Pulmonary artery endothelial cell (primary cell): ENCODE measurements at places on chromosomes 4 and X. TPM values are rescaled to one million over a fixed set of nuclear protein-coding genes. Genes with fewer than 3 reads are reported as not detected.

GRCh38 chr4:119025916-119026661, 109.5 kb upstream of the MYOZ2 start:
- no peak for DNase-seq

DNA sequence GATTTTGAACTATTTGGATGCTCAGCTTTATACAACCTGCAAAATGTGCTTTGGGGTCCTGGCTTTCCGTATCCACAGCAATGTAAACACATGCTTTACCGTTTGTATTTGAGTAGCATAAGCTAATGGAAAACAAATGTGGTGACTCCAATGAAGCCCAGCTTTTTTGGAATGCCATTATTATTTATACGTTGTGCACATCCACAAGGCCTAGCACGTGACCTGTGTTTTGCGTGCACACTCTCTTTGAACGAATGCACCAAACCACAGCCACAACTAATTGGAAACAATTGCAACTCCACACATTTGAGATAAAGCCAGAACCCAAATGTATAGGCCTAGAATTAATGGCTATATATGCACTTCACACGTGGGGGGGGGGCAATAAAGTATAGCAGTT, 189.5 kb upstream of the GPC4 start:
- no peak for DNase-seq

GRCh38 chr4:142160509-142160908, 524.1 kb downstream of the IL15 start:
- no peak for DNase-seq

- DNase-seq = no peak
These were observed 225.2 kb upstream of the PPP1R2C start for GRCh38 chrX:43003204-43003565.

DNA sequence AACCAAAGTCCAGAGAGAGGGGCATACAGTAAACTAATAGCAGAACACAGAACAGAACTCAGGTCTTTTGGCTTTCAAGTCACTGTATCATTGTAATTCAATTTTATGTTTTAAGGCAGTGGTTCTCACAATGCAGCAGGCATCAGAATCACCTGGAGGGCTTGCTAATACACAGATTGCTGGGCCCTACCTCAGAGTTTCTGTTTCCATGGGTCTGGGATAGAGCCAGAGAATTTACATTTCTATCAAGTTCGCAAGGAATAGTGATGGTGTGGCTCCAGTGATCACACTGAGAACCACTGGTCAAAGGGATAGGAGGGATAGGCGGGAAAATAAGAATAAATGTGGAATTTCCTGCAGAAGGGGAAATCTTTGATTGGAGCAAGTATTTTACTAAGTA, 36.7 kb downstream of the LANCL3 start:
- no peak for DNase-seq

Gene LIMCH1
- 23.8 and 24.1 TPM in 2 replicates for total RNA-seq

DNA sequence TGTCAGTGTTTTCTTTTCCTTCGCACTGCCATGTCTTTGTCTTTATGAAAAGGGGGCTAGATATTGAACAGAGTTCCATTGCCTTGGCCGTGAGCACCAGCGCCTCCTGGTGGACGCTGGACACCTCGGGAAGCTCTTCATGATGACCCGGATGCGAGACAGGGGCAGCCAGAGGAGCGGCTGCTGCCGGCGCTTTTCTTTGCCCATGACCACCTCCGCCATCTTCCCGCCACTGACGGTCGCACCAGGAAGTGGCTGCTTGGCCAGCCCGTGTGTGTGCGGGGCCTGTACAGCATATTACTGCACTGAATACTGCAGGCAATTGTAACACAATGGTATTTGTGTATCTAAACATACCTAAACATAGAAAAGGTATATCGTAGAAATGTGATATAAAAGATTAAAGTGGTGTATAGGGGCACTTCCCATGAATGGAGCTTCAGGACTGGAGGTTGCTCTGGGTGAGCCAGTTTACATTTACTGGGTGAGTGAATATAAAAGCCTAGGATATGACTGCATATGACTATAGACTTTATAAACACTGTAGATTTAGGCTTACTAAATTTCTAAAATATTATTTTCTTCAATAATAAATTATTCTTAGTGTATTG, 15.8 kb upstream of the GRIA2 start:
- DNase-seq = no peak

Gene PLXNB3
- total RNA-seq = 3.9 and 5.5 TPM in 2 replicates

Gene POF1B
- 0.40 and 0.92 TPM in 2 replicates for total RNA-seq

- no peak for DNase-seq
These were observed 103.5 kb downstream of the CLNK start for GRCh38 chr4:10581022-10581421.

DNA sequence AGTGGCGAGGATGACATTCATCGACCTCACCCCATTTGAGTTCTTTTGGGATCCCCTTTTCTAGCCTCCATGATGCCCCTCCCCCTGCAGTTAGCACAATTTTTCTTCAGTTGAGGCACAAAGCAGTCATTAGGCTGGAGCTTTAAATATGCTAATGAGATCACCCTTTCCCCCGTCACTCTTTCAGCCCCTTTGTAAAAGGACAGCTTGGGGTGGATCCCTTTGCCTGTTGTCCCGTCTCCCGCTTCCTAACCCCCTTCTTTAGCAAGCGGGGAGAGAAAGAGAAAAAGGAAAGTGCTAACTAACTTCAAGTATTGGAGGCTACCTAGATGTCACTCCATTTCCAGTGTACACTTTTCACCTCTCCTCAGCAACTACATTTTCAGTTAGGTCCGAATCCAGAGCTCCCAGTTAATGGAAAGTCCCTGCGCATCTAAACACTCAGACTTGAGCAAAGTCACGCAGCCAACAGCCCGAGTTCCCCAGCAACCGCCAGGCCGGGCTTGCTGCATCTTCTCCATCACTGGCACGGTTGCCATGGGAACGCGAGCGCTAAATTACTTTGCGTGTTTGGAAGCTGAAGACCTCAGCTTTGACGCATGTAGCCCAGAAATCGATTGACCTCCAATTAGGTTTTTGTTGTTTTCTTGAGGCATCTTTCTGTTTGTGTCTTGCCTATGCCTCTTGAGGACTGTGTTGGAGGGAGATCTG, 76.8 kb downstream of the RTL5 start:
- DNase-seq = no peak
